ENCODE measurements at places on chromosomes 2 and 18.

GRCh38 chr2:225100269-225100668 lies 58.0 kb upstream of the DOCK10 start:
- no peaks in the 10 kb centered on the region for H3K4me1 ChIP-seq
- no peak overlapping the region for H3K4me3 ChIP-seq
- DNase-seq = no peak
- H3K27ac ChIP-seq = no peak overlapping the region
- no peaks in the 10 kb centered on the region for H3K27me3 ChIP-seq

DNA sequence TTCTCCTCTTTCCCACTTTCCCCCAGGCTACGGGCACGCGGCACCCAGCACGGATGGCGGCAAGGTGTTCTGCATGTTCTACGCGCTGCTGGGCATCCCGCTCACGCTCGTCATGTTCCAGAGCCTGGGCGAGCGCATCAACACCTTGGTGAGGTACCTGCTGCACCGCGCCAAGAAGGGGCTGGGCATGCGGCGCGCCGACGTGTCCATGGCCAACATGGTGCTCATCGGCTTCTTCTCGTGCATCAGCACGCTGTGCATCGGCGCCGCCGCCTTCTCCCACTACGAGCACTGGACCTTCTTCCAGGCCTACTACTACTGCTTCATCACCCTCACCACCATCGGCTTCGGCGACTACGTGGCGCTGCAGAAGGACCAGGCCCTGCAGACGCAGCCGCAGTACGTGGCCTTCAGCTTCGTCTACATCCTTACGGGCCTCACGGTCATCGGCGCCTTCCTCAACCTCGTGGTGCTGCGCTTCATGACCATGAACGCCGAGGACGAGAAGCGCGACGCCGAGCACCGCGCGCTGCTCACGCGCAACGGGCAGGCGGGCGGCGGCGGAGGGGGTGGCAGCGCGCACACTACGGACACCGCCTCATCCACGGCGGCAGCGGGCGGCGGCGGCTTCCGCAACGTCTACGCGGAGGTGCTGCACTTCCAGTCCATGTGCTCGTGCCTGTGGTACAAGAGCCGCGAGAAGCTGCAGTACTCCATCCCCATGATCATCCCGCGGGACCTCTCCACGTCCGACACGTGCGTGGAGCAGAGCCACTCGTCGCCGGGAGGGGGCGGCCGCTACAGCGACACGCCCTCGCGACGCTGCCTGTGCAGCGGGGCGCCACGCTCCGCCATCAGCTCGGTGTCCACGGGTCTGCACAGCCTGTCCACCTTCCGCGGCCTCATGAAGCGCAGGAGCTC lies 35.4 kb downstream of the KCNK3 start:
- peaks cover 3% of the 10 kb centered on the region for H3K27me3 ChIP-seq
- H3K4me3 ChIP-seq = peak overlapping the region; percentile 39
- H3K27ac ChIP-seq = no peak overlapping the region

DNA sequence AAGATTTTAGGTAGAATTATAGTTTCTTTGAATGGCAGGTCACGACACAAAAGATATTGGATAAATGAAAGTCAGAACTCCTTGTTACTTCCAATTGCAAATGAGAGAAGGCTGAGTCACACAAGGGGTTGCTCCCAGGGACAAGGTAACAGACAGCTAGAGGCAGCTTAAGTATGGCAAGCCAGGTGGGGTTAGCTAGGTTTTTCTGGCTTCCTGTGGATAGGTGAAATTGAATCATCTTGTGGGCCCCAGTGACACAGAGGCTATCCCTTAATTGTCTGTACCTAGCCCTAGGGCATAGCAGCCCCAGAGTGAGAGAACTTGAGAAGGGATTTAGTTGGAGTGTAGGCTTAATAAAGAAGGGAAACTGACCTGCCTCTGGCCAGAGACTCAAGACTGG lies 407.7 kb upstream of the SLC8A1 start:
- no peaks in the 10 kb centered on the region for H3K27me3 ChIP-seq
- H3K36me3 ChIP-seq = no peaks in the 10 kb centered on the region
- DNase-seq = no peak
- H3K27ac ChIP-seq = no peak overlapping the region
- no peak overlapping the region for H3K4me3 ChIP-seq
- H3K4me1 ChIP-seq = no peaks in the 10 kb centered on the region

DNA sequence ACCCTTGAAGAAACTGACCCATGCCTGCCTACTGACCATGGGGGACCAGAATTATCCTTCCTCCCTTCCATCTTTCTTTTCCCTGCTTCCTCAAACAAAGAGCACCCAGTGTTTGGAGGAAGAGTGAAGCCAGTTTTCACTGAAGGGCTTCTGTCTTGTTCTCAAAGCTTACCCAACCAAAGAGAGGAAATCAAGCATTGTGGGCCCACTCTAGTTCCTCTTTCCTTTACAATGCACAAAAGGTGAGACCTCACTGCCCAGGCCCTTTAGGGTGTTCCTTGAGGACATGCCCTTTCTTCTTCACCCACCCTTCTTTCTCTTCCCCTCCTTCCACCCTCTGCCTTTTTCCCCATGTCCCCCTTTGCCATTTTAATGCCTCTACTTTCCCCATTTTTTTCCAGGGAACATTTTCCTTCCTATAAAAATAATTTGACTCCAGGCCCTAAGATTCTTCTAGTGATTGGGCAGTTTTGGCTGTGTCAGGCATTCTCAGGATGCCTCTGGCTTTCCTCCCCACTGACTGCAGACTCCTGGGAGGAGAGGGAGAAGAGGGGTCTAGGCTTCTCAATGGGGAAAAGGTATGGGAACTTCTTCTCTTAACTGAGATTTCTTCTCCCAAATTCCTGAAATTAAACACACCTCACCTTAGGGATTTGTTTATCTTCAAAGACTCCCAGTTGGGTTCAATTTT lies 126.6 kb upstream of the RMDN2 start:
- no peaks in the 10 kb centered on the region for H3K36me3 ChIP-seq
- H3K4me3 ChIP-seq = no peak overlapping the region
- H3K27ac ChIP-seq = no peak overlapping the region

DNA sequence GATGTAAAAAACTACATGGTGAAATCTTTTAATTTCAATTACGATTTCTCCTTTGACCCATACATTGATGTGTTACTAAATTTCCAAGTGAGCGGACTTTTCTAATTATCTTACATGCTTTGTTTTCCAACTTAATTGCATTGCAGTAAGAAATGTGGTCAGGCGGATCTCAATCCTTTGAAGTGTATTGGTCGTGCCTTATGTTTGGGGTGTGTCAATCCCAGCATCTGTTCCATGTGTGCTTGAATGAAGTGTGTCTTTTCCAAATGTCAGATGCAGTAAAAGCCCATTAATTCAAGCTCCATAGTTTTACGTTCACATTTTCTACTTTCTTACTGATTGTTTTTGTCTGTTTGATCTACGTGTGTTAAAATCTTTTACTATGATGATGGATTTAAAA lies 113.1 kb downstream of the UXS1 start:
- peak overlapping the region; percentile 82 for H3K27ac ChIP-seq
- DNase-seq = no peak
- no peak overlapping the region for H3K4me3 ChIP-seq
- H3K27me3 ChIP-seq = no peaks in the 10 kb centered on the region

GRCh38 chr2:172578860-172579512 lies 23.1 kb downstream of the PDK1 start:
- H3K27me3 ChIP-seq = no peaks in the 10 kb centered on the region
- peak overlapping the region; percentile 63 for H3K27ac ChIP-seq
- peaks cover 27% of the 10 kb centered on the region for H3K4me1 ChIP-seq
- no peak for DNase-seq
- peaks cover 78% of the 10 kb centered on the region for H3K36me3 ChIP-seq

GRCh38 chr2:231348704-231349373 lies 46.7 kb upstream of the B3GNT7 start:
- no peaks in the 10 kb centered on the region for H3K36me3 ChIP-seq
- H3K4me1 ChIP-seq = no peaks in the 10 kb centered on the region
- no peak overlapping the region for H3K27ac ChIP-seq

- H3K36me3 ChIP-seq = peaks cover 41% of the 10 kb centered on the region
- no peaks in the 10 kb centered on the region for H3K27me3 ChIP-seq
These were observed 19.1 kb downstream of the EIF2AK3 start for GRCh38 chr2:88608184-88608583.

DNA sequence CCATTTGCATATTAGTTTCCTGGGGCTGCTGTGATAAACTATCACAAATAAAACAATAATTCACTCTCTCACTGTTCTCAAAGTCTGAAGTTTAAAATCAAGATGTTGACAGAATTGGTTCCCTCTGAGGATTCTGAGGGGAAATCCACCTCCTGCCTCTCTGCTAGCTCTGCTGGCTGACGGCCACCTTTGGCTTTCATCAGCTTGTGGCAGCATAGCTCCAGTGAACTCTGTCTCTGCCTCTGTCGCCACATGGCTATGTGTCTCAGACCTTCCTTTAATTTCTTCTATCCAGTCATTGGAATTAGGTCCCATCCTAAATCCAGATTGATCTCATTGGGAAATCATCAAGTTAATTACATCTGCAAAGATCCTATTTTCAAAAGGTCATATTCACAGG lies 38.9 kb upstream of the TRIM43 start:
- H3K36me3 ChIP-seq = no peaks in the 10 kb centered on the region
- H3K4me3 ChIP-seq = no peak overlapping the region
- DNase-seq = no peak
- no peaks in the 10 kb centered on the region for H3K4me1 ChIP-seq

DNA sequence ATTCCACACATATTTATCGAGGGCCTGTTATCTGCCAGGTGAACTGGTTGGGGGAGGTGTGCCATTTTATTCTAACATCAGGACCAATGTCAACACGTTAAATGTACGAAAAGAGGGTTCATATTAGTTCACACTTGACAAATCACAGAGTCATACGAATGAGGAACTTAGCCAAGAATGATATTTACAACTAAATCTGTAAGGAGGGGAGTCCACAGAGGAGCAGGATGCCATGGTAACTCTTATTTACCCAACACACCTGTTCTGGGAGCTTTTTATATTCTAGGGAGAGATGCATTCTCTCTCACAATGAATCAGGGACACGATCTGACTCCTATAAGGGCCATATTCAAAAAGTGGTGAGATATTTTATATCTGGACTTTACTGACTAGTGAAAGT lies 144.1 kb downstream of the CDC42EP3 start:
- H3K4me3 ChIP-seq = no peak overlapping the region
- DNase-seq = no peak
- no peaks in the 10 kb centered on the region for H3K27me3 ChIP-seq
- no peak overlapping the region for H3K27ac ChIP-seq

DNA sequence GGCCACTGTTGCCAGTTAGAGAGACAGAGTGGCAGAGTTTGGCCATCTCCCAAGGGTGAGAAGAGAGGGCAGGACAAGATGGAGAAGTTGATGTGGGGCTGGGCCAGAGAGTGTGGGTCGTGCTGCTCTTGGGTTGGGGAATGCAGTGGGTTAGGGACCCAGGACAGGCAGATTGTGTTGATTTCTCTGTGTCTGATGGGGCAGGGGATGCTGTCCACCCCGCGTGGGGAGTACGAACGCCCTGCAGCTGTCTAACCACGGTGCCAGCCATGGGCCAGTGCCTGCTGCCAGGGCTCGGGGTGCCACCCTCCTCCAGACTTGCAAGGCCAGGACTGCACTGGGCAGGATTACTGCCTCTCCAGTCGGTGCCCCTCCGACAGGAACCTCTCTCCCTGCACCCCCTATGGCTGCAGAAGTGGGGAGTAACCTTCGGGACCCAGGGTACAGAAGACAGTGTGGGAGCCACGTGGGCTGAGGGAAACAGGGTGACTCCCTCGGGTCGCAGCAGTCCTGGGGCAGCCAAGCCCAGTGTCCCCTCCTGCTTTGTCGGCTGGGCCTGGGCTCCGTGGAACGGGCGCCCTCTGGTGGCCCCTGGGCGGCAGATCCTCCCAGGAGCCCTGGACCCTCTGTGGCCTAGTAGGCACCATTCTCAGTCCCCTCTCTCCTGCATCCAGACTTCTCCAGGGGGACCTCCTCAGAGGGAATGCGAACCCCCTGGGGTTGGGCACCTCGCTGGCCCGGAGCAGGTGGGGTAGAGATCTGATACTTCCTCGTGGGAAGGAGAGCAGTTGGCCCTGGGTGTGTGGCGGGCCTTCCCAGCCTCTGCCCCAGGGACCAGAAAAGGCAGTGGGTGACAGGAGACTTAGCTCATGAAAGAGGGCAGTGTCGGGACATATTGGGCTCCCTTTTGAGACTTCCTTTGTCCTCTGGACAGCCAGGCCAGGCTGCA lies 2.7 kb downstream of the GPC1 start:
- H3K4me3 ChIP-seq = peak overlapping the region; percentile 37
- H3K36me3 ChIP-seq = no peaks in the 10 kb centered on the region
- peak; percentile 69 for DNase-seq
- H3K27me3 ChIP-seq = peaks cover 29% of the 10 kb centered on the region

DNA sequence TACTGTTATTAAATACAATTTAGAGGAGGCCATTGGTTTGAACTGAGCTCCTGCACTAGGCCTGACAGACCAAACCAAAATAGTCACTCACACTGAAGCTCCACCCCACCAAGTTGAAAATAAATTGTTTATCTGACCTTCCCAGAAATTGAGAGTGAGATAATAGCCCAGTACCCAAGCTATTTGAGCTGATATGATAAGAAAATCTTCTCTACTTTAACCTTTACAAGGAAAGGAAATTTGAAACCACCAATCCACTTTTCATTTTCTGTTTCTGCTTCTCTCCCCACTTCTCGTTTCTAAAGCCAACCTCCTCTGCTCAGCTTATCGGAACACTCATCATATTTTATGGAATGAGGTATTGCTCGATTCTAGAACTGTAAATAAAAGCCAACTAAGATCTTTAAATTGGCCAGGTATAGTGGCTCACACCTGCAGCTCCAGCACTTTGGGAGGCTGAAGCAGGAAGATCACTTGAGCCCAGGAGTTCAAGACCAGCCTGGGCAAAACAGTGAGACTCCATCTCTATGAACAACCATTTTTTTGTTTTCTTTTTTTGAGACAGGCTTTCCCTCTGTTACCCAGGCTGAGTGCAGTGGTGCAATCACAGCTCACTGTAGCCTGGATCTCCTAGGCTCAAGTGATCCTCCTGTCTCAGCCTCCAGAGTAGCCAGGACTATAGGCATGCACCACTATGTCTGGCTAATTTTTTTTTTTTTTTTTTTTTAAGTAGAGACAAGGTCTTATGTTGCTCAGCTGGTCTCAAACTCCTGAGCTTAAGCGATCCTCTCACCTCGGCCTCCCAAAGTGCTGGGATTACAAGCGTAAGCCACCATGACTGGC lies 13.3 kb upstream of the GALM start:
- H3K4me1 ChIP-seq = peaks cover 26% of the 10 kb centered on the region
- no peak for DNase-seq
- no peaks in the 10 kb centered on the region for H3K36me3 ChIP-seq
- peak overlapping the region; percentile 58 for H3K27ac ChIP-seq
- no peaks in the 10 kb centered on the region for H3K27me3 ChIP-seq

GRCh38 chr18:58337686-58338085 lies 291.2 kb downstream of the ALPK2 start:
- H3K27ac ChIP-seq = no peak overlapping the region
- H3K4me3 ChIP-seq = no peak overlapping the region
- no peaks in the 10 kb centered on the region for H3K4me1 ChIP-seq

- H3K36me3 ChIP-seq = no peaks in the 10 kb centered on the region
- H3K27me3 ChIP-seq = peaks cover 12% of the 10 kb centered on the region
- H3K4me1 ChIP-seq = no peaks in the 10 kb centered on the region
- no peak overlapping the region for H3K27ac ChIP-seq
- H3K4me3 ChIP-seq = no peak overlapping the region
- DNase-seq = no peak
These were observed 193.0 kb upstream of the THSD7B start for GRCh38 chr2:136572335-136572734.
